T-helper 1 cell (primary cell): ENCODE measurements at places on chromosomes 1 and 21.

DNA sequence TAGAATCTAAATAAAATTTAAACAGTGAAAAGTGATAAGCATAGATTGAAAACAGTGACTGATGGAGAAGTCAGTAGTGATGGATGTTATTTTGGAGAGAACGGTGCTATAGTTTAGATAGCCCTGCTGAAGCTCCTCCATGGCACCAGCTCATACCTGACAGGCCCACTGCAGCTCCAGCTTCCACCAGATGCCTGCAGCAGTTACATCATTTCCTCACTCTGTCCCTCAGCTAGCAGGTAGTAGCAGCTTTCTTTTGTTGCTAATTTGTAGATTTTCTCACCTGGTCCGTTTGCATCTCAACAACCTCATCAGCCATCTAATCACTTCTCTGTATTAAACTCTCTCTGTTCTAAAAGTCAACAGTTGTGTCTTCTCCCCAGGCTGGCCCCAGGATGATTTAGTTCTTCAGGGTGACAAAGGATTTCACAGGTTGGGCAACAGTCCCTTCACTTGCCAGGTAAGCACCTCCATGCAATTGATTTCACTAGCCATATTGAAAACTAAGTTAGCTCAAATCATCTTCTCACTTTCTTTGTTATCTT is 128.3 kb downstream of the LMX1A start:
- DNase-seq, result no peak

GRCh38 chr1:201754353-201754752 is 74.6 kb upstream of the IPO9 start:
- no peak for DNase-seq

DNA sequence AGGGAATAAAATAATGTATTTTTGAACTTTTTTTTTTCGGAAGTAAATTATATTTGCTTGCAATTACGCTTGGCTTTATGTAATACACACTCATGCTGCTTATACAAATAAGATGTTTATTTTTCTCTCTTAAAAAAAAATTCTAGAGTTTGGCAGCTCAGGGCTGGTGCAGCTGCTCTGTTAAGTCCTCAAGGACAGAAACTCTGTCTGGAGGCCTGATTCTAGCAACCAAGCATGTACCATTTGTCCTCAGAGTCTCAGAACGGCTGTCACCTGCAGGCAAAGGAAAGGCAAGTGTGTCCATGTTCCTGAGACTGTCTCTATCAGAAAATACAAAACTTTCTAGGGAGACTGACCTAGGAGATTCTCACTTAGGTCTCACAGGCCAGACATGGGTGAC is 23.2 kb upstream of the CLDN17 start:
- no peak for DNase-seq

DNA sequence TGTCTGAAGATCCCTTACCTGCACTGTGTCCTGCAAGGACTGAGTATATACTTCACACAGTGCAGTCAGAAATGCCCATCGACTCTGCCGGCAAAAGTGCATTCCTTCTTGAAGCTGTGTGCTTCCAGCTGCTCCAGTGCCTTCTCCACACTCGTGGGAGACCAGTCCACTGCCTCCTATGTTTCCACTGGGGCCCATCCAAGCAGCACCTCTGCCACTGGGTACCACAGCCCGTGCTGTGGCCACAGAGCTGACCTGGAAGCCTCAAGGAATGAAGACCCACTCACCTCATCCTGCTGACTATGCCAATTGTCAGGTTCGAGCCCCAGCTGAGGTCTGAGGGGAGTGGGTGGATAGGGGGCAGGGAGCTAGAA is 108.1 kb downstream of the GDAP2 start:
- DNase-seq, result no peak

DNA sequence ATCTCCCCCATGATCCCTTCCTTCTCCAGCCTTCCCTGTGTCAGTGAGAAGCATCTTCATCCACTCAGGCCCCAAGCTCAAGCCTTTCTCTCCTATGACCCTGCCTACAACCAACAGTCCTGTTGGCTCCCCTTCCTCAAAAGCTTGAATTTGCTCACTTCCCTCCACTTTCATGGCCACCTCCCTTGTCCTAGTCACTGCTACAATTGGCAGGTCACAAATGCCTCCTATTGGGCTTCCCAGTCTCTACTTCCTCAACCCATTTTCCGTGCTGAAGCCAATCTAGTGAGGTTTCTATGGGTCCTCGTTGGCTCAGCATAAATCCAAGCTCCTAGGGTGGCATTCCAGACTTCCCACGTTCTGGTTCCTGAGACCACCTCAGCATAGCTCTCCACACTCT is 40.2 kb upstream of the SLC6A9 start:
- DNase-seq, result no peak
